Left ventricle myocardium superior (tissue), 1 donor: ENCODE measurements at places on chromosomes 5 and 9. TPM values are rescaled to one million over a fixed set of nuclear protein-coding genes. Genes with fewer than 3 reads are reported as not detected.

GRCh38 chr5:106601620-106602019, 1069.1 kb downstream of the EFNA5 start:
- no peak for DNase-seq

DNA sequence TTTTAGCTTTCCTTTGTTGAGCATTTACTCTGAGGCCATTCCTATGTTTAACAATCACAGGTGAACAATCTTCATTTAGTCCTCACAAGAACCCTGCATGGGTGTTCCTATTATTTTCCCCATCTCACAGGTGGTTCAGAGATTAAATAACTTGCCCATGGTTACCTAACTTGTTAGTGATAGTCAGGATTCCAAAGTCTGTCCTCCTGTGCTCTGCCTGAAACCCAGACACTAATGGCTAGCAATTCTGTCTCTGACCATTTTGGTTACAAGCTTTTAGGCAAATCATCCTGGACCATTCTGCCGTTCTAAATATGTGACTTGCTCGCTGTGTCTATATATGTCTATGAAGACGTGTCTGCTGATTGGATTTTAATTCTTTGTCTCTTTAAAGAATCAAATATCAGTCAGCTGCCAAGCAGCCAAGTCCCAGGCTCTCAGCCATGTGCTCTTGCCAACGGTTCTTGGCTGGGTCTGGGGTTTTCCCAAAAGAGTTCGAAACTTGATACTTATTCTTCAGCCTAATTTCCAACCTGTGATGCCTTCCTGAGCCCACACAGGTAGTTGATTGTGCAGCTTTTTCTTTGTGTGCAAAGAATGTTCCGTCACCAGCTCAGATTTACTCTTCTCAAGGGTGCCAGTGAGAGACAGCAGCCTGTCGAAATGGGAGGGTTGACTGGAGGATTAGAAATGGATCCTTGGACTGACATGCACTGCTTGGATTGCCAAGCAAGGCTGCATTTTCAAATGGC, 121.7 kb downstream of the NREP start:
- peak; percentile 32 for DNase-seq

DNA sequence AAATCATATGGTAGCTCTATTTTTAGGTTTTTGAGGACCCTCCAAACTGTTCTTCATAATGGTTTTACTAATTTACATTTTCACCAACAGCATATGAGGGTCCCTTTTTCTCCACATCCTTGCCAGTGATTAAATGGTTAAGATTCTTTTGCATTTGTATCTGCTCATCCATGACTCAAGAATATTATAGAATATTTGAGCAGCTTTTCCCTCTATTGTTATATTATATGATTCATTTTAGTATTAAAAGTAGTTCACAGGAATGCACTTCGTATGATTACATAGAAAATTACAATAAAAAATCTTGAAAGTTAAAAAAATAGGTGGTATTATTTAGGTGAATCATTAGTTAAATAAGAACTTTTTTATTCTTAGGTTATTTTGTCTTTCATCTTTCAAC, 140.7 kb downstream of the WDR70 start:
- DNase-seq: no peak

DNA sequence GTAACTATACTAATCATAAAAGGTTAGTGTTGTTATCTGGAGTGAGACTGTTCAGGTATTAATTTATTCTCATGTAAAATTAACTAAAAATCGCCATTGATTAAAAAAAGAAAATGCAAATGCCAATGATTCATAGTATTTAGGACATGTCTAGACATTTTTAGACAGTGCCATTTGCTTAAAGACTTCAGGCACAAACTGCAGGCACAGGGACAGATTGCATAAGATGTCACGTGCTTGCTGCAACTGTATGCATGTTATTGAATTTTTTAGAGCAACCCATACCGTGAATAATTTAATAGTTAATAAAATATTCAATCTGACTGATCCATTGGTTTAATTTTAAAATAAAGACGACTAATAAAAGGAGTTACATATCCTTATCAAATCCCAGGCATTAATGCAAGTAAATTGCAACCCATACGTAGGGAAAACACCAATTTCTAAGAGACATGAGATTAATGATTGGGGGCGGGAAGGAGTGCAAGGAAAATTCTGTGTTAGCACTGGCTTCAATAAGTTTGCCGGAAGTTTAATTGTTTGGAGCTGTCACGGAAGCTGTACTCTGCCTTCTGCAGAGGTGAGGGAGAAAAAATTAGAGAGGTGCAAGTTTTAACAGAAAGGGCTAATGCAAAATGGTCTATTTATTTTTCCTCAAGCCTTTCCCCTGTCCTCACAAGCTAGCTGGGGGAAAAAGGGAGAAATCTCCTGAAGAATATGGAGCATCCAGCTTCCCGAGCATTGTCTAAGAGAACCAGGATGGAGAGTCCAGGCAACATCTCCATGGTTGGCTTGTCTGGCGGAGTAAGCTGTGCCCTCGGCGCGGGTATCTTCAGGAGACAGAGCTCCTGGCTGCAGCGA, 2.9 kb downstream of the EDIL3 start:
- DNase-seq: no peak

DNA sequence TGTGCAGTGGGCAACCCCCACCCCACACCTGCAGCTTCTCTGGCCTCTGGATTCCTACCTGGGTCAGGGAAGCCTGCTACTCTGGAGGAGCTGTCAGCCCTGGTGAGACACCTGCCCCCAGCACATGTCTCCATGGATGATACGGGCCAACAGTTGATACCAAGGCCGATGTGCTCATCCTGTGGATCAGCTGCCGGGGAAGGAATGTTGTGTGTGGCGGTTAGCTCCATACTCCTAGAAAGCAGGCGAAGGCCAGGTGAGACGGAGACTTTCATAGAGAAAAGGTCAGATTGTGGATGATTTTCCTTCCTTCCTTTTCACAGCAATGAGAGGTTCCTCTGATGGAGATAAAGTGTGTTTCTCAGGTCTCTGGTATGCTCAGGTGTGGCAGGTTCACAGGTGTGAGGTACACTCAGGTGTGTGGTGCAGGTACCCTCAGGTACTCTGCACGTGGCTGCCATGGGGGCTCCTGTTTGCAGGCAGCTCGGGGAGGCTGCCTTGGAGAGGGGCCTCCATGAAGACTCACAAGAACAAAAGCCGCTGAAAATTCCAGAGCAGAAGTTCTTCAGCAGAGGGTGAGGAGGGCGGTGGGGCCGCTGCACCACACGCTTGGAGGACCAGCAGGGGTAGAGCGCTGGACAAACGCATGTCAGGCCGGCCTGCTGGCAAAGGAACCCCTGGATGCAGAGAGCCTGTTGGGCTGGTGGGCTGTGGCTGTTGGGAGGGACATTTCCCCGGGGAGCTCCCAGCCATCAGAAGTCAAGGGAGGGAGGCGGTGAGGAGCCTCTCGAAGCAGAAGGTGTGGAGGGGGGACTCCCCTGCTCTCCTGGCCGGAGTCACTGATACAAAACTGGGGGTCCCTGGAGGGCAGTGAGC, 5.1 kb upstream of the AHRR start:
- DNase-seq: no peak

WDR31 gene
- 12.9 TPM for total RNA-seq

DNA sequence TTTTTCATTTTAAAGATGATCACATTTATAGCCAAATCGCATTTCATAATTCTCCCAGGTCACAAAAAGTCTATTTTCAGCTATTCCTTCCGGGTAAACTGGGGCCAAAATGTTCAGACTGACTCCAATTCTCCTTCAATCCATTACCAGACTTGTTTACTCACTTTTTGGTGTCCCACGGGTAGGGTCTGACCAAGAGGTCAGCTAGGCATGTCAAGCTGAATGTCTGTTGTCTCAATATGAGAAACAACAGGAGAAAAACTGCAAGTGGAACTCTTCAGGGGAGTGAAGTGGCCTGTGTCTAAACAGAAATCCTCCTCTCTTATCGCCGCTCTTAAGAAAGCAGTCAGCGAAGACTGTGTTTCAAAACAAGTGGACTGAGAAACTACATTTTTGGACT, 171.3 kb downstream of the APBA1 start:
- DNase-seq: no peak

GRCh38 chr5:154044099-154044498, 5.3 kb downstream of the MFAP3 start:
- DNase-seq: no peak

DNA sequence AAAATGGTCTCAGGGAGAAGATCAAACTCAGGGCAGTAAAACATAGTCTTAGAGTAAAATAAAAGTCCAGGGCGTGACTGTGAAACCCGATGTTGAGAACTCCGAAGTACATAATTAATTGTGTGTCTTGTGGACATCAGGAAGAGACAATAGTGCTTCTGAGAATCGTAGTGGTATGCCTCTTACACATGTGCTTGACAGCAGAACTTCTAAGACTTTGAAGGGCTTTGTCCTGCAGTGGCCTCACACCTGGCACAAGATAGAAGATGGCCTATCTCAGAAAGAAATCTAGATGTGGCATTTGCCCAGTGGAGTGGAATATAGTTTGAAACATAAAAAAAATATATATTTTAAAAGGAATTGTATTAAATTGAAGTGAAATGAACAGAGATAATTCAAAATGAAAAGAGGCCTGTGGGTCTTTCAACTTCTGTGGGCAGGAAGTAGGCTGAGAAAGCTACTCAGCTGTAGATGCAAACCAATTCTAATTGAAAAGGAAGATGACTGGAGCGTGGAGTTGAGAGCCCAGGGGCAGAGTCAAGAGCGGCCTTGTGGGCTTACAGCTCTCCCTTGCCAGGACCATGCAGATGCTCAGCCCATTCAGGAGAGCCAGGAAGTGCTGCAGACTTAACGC, 468.4 kb downstream of the KDM4C start:
- DNase-seq: no peak

- DNase-seq: no peak
Measured at GRCh38 chr5:10885026-10885425, 124.0 kb upstream of the DAP start.

DNA sequence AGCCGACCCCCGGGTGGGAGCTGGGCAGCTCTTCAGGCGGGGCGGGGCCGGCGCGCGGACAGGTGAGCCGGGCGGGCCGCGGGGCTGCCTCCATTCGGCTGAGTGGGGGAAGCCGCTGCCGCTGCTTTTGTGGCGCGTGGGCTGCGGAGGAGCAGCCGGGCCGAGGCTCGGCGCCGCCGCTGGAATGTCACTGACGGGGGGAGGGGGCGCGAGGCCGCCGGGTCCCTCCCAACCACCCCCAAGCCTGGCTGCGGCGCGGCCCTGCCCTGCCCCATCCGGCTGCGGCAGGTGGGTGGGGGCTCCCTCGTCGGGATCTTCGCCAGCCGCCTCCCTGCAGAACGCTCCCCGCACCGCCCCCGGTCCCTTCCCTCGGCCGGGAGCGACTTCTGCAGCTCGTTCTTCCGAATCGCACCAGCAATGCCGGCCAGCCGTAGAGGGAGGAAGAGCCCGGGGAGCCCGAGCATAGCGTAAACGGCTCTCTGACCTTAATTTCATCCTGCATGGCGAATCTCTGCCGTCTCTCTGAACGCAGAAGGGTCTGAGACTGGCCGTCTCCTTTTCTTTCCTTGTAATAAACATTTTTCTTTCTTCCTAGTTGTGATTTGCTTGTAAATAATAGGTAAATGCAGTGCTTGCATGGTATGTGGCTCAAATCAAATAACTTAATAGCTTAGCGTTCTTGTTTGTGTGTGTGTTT, 505 bp downstream of the SPTAN1 start:
- peak; percentile 77 for DNase-seq

CCDC180 gene
- total RNA-seq: 2.8 TPM

DNA sequence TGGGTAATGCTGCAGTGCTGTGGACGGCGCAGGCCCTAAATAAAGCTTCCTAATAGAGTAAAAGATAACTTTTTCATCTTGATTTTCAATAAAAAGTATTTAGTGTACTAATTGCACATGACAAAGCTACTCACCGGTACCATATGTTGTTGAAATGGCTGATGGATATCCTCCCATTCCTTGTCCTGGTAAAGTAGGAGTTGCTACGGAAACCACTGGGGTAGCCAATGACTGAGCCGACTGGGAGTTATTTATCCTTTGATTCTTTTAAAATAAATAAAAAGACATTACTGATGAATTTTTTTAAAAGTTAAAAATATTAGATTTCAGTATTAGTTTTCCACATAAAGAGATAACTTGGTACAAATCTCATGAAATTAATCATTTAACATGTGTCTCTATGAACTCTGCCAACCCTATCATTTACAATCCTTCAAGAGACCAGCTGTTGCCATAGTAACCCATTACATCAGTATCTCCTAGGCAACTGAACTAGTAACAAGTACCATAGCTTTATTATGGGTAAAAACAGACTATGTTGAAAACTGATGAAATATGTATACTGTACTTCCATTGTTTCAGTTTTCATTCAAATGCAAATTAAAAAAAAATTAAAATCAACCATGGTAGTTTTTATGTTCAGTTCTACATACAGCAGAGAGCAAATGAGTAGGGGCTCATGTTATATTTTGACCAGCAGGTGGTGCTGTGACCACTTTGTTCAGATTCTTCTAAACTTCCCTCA, 153.7 kb downstream of the MEF2C start:
- DNase-seq: no peak
